ENCODE measurements at places on chromosomes 4 and X. TPM values are rescaled to one million over a fixed set of nuclear protein-coding genes. Genes with fewer than 3 reads are reported as not detected.

DNA sequence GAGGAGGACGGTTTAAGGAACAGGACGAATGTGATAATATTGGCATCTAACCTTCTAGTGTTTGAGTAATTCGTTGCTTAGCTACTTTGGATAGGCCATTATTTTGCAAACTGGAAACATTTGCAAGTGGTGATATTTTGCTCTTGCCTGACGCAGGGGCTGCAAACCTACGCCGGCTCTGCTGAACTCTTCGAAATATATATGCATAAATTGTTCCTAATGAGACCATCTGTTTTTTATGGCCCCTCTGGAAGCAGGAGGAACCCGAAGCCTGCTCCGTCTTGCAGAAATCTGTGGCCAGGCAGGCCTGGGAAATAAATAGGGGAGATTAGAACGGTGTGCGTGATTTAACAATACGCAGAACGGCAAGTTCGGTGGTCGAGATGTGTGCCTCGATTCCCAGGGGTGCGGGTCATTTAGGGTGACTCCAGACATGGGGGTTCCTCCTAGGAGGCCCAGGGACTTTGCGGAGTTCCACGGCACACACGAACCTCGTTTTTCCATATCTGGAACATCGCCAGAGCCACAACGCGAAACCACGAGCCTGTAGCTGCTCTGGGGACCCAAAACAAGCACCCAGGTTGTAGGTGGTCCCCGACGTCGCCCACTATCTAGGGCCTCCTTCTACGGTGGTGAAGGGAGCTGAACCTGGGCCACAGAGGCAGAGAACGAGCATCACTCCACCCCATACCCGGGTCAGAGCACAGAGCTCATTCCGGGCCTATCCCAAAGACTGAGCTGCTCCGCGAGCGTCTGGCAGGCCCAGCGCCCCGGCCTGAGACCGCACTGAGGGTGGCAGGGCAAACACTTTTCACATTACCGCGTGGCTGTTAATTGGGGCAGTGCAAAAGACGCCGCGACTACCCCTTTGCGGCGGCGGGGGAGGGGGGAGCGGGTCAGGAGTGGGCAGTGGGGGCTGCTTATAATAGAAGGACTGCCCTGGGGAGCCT, 89.7 kb downstream of the BCOR start:
- DNase-seq: no peak

DUSP9 gene
- total RNA-seq: 8.6 TPM

PNPLA4 gene
- total RNA-seq: not detected

TXK gene
- total RNA-seq: not detected

DNA sequence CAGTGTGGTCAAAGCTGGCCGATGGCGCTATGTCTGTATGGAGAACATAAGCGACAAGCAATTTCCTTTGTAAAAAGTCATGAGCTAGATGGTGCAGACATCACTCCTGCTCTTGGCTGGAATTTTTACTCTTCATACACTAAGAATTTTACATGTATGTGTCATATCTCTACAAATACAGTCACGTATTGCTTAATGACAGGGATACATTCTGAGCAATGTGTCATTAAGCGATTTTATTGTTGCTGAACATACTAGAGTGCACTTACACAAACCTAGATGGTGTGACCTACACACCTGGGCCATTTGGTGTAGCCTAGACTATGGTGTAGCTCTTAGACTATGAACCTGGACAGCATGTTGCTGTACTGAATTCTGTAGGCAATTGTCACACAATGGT, 185.4 kb downstream of the SOWAHB start:
- no peak for DNase-seq

TNIP3 gene
- total RNA-seq: not detected

DNA sequence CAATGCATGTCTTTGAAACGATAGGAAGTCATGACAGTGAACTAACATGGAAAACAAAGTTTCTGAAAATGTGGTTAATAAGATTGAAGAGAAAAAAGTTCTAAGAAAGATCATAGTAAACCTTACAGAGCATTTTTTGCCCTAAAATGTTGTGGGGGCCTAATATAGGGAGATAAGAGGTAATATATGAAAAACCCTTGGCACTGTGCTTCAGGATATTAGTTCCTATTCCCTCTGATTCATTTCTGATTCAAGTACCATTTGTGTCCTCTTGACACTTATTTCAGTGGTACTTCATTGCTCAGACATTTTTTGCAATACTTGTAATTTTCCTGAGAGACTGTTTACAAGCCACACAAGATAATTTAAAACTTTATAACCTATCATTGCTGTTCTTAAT, 35.1 kb downstream of the PAQR3 start:
- DNase-seq: no peak

NPY1R gene
- 0.03 TPM for total RNA-seq

GRCh38 chr4:44578954-44579353, 72.5 kb downstream of the YIPF7 start:
- no peak for DNase-seq

MMRN1 gene
- not detected for total RNA-seq

DNA sequence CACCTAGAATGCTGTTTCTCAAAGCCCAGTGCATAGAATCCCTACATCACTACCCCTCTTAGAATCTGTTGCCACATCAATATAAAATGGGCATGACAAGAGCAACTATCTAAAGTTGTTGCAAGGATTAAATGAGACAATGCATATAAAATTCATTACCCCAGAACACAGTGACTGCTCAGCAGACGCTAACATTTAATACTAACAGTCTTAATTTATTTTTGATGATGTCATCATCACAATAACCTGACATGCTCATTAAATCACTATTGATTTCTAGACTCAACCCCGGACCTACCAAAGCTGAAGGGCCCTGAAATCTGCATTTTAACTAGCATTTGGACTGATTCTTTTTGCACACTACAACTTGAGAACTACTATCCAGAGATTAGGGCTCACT, 3.9 kb downstream of the ARSJ start:
- no peak for DNase-seq

RTL3 gene
- total RNA-seq: not detected

GRCh38 chrX:116267511-116268040, 97.0 kb downstream of the AGTR2 start:
- no peak for DNase-seq

TEC gene
- 0.99 TPM for total RNA-seq

GRCh38 chrX:79371101-79371500, 4.0 kb upstream of the ITM2A start:
- no peak for DNase-seq

- no peak for DNase-seq
Measured at GRCh38 chrX:38768079-38768478, 33.2 kb upstream of the MID1IP1 start.

VCX gene
- total RNA-seq: not detected

DNA sequence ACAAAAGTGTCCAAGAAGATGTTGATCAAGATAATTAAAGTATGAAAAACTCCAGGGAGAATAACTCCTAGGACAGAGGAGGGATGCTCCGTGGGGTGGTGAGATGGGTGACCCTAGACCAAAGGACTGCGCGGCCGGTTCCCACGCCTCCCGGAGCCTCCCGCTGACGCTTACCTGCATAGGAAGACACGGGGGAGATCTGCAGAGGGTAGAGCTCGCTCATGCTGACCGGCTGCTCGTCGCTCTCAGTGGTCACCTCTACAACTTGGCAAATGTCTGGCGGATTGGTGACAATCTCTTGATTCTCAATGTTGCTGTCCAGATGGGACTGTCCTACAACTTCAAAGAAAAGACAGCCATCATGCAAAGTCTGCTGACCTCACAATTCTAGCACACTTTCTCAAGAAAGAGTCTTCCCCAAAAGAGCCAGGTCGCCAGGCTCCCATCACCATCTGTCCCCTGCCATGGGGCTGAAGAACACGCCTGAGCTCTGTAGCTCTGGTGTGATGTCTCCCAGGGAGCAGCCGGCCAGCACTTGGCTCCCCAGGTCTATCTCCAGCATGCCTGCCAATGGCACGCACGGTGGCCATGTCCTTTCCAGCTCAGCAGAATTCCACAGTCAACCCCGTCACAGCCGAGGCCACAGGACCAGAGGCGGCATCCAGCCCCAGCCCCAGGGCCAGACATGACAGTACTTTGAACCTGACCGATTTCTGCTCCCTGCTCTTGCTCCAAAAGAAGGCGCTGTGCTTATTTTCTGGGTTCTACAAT, 75.4 kb downstream of the IRF2 start:
- no peak for DNase-seq

- no peak for DNase-seq
Measured at GRCh38 chr4:89625599-89626293, 211.2 kb downstream of the SNCA start.

GPC3 gene
- total RNA-seq: not detected

LRIT3 gene
- total RNA-seq: not detected

ARHGAP24 gene
- total RNA-seq: 1.5 TPM

- no peak for DNase-seq
Measured at GRCh38 chrX:13571136-13571535, 1.7 kb downstream of the EGFL6 start.

DNA sequence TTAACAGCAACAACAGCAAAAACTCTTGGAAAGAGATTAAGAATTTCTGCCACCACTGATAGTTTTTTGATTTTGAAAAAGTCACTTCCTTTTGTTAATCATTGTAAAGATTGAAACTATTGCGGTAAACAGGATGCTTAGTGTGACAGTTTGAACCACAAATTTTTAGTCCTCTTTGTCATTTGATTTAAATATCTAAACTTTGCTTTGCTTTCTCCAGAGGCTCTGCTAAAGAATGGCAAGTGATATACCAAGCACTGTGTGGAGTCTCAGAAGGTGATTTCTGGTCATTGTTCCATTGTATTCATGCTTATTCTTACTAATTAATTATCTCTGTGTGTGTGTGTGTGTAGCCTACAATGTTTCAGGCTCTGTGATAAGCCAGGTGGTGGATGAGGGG, 155.6 kb downstream of the BMPR1B start:
- DNase-seq: no peak

Data from MG63 (cell line).